A172 (cell line): ENCODE measurements at places on chromosomes 12 and 14. TPM values are rescaled to one million over a fixed set of nuclear protein-coding genes. Genes with fewer than 3 reads are reported as not detected.

- DNase-seq = no peak
Measured at GRCh38 chr14:59229653-59230406, 41.4 kb downstream of the DAAM1 start.

DNA sequence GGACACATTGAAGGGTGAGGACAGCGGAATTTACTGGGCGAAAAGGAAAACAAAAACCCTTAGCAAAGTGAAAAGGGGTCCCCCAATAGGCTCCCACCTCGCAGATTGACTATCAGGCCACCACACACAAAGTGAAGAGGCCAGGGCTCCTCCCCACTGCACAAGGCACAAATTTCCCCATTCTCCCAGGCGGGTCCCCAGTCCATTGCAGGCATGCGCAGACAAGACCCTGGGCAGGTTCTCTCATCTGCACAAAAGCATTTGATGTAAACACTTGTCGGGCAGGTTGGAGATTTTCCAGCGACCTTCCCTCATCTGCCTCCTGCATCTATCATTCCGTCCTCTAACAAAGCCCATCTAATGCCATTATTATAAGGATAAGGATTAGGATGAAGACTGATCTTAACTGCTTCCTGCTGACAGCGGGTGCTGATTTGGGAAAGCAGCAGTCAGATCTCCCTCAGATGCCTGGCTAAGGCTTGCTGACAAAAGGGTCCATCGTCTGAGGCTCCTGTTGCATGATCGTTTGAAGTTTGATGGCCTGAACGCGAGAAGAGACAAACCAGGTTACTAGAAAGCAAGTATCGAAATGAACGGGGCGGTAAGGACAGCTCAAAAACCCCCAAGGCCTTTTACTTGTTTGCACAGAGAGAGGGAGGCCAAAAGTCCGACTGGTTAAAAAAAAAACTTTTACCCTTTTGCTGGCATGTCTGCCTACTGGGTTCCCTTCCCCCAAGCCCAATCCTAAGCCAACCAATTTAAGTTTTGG lies 14.4 kb downstream of the ASCL4 start:
- no peak for DNase-seq

GRCh38 chr14:21940887-21941856 lies 267.6 kb upstream of the OR4E1 start:
- no peak for DNase-seq

DNA sequence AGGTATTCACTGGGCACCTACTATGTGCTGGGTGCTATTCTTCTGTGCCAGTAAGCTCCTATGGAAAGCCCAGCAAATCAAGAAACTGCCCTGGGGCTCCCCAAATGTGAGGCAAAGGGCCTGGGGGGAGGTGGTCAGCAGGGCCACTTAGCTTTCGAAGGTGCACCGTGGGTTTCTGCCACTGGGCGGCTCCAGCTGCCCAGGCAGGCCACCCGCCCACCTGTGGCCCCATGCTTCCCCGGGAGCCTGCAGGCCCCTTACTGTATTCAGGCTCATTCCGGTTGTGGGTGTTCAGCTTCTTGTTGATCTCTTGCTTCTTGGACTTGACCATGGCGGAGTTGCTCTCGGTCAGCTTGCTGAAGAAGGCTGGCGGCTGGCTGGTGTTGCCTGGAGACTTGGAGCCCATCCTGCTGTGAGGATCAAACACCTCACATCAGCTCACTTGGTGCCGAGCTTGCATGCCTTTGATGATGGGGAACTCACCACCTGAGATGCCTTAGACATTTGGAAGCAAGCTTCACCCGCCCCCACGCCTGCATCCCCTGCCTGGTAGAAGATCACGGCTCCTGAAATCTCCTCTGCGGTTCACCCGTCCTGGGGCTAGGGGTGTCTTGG lies 37.3 kb downstream of the RFLNA start:
- no peak for DNase-seq

TRHDE gene
- total RNA-seq = 0.05 and 0.12 TPM in 2 replicates

- DNase-seq = no peak
Measured at GRCh38 chr12:44500423-44500822, 375.7 kb downstream of the NELL2 start.

DNA sequence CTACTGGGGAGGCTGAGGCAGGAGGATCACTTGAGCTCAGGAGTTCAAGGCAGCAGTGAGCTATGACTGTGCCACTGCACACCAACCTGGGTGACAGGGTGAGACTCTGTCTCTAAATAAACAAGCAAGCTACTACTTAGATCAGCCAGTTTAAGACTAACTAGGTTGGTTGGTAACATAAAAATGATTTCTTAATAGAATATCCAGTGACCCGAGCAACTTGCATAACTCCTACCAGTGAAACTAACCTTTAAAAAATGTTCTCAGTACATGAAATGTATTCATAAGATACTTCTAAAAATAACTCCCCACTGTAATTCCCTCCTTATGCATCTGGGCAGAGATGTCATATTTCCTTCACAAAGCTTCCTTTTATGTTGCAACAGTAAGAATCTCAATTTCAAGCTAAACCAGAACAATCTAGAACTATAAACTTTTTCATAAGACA lies 15.9 kb downstream of the TAOK3 start:
- DNase-seq = no peak

- no peak for DNase-seq
Measured at GRCh38 chr14:52900731-52901130, 50.1 kb downstream of the FERMT2 start.

DNA sequence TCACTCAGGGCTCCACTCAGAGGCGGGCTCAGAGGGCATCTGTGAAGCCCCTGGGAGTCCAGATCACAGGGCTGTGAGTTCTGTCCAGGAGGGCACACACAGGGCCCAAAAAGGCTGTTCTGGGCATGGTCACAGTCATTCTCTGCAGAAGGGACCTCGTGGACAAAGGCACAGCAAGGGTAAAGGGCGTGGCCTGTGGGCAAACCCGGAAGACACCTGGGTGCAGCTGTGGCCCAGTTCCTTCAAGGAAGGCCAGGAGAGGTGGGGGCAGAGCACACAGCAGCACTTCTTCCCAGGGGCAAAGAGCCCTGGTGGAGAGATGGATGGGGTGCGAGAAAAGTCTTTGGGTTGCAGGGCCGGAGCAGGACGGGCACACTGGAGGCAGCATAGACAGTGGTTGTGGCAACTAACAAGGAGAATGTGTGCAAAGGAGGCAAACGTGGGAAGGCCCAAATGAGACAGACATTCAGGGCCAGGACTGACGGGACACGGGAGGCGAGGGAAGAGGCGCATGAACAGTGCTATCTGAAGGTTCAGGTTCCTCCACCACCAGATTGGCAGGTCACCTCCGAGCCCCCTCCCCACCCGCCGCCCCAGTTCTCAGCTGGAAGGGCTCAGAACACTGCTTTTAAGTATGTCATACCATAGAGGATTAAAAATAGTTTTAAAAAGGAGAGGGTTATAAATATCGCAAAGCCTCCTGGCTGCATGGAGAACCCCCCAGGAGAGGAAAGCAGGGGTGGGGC lies 8.9 kb downstream of the CLMN start:
- DNase-seq = no peak
